GM13976 (cell line): ENCODE measurements at places on chromosomes 7 and 10.
A peak's percentile ranks its signal among the peaks of the same experiment; 100 is the strongest.

DNA sequence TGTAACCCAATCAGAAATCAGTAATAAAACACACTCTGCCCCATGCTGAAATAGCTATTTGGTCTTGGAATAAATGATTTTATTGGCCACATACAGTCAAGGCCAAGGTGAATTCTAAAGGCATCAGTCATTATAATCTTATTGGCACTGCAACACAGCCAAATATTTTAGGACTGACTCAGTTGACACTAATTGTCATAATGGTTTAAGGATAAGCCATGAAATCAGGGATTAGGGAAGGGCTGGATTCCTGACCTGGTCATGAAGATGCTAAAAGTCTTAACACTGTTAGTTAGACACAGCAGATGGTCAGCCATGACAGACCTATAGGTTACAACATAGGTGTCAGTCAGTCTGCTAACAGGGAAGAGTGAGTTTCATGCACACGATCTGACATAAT lies 330.3 kb upstream of the NPSR1 start:
- no peak for DNase-seq

DNA sequence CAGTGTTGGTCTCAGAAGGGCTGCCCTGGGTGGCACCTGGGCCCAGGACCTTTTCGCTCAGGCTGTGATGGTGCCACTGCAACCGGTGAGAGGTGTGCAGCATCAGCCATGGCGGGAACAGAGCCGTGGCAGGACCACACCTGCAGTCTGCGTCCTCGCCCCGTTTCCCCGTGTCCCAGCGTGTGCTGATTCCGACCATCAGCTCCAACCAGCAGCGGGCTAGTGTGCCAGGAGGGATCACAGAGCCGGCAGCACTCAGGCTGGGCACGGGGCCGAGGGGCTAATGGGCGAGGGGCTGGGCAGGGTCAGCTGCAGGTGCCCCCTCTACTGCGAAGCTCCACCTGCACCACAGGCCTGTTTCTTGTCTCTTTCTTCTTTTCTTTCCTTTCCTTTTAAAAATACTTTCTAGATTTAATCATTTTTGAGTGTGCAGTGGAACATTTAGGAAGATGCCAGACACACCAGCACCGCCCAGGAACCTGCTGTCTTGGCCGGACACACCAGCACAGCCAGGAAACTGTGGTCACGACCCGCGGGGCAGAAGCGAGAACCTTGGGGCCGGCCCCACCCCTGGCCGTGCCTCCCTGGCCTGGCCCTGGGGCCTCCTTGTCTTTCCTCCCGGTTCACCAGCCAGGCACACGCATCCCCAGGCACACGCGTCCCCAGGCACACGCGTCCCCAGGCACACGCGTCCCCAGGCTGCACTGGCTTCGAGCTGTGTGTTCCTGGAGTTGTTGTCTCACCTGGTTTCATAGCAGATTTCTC lies 34.6 kb downstream of the ADGRA1 start:
- DNase-seq: no peak

GRCh38 chr10:130428936-130429335 lies 292.7 kb downstream of the GLRX3 start:
- DNase-seq: no peak

GRCh38 chr7:149772241-149772955 lies 990 bp downstream of the ZNF467 start:
- no peak for DNase-seq

DNA sequence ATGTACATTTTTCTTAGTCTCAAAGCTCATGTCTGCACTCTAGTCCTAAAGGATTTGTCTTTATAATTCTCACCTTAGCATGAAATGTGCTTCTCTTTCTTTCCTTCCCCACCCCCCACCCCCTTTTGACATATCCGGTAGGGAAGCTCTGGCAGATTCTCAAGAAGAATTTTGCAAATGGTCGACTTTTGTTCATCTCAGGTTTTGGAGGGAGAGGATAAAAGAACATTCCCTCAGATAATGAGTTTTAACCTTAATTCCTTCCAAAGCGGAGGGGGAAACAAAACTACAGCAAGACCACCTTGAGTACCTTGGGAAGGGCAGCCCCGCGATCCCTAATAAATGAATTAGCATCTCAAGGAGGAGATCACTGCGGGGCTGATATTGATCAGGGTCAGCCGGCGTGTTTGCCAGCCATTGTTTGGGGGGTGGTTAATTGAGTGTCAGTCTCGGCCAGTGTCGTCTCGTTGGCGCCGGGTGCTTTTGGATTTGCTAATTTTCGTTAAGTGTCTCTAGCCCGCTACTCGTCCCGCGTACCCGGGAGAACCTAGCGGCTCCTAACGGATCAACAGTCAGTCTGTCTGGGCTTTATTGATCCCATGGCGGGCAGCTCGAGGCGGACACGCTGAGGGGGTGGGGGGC lies 874 bp upstream of the BAMBI start:
- no peak for DNase-seq

DNA sequence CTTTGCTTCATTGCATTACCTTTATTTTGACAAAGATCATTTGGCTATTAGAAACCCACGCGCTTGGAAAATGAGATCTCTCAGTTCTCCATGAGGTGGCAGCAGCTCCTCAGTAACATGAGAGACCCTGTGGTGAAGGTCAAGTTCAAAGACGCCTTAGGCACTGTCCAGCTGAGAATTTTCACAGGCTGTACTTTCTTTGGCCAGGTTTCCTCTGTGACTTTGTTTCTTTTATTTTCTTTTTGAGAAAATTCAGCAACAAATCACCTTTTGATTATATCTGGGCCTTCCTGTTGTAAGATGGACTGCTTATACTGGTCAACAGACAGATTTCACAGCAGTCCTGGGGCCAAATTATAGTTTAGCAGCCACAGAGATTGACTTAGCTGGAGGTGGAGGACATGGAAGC lies 54.5 kb downstream of the RAB18 start:
- DNase-seq: peak; percentile 70

- no peak for DNase-seq
Observed at GRCh38 chr7:138460176-138460648, at the start of gene TRIM24. Gene TRIM24, plus strand, starts transcription at chr7:138460259. Its CDS starts 290 bp downstream, at chr7:138460549.

- DNase-seq: no peak
Observed at GRCh38 chr10:61990761-61991135, 89.2 kb downstream of the ARID5B start.

DNA sequence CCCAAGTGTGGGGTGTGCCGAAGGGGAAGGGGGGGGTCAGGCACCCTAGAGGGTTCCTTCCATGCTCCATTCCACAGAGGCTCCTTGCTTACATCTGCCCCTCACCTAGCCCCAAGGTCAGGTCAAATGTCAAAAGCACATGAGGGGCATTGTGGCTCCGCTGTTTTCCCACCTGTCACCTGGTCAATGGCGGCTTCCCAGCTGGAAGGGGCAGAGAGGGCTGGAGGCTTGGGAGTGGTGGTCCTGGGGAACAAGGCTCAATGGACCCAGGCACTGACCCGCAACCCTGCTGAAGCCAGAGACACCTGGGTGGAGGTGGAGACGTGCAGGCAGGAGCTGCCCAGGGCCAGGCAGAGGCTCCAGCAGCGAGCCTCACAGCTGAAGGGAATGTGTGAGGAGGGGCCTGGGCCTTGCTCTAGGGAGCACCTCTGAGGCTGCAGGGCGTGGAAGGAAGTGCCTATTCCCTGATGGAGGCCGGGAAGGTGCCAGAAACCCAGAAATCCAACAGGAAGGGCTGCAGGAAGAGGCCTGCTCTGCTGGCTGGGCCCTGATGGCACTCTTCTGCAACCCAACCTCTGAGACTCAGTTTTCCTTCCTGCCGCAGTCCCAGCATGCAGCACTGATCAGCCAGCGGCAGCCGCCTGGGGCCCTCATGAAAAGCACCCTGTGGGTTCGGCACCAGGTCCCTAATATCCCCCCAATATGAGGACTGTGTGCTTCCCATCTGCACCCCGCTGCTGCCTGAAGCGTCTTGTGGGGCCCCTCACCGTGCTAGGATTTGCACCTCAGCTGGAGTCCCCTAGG lies 16.0 kb downstream of the RASGEF1A start:
- DNase-seq: no peak
